Cortex of kidney (tissue), 1 donor: ENCODE measurements at places on chromosomes 1 and 21.

DNA sequence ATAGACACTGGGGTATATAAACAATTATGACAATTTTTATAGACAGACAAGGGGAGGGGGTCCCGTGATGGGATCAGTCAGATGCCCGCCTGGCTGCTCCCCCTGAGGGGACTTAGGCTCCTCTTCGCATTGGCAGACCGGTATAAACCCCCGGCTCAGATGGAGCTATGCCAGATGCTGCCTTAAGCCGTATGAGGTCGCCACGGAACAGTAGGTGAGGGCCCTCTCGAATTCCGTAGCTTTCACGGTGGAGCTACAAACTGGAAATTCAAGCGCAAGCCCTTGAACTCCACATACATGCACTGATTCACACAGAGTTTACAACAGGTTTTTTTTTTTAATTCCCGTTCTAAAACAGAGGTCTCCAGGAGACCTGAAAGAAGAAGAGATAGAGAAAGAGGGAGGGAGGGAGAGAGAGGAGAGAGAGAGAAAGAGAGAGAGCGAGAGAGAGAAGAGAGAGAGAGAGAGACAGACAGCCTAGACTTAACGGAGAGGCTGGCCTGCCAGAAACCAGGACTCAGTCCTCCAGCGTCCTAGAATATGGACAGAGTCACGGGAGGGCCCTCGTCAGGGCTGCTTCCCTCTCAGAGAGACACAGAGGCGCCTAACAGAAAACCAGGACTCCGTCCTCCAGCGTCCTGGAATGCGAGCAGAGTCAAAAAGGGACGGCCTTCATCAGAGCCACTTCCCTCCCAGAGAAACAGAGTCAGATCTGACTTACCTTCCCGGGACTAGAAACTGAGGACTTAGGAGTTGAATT, 24.4 kb upstream of the TMEM54 start:
- no peak for DNase-seq

DNA sequence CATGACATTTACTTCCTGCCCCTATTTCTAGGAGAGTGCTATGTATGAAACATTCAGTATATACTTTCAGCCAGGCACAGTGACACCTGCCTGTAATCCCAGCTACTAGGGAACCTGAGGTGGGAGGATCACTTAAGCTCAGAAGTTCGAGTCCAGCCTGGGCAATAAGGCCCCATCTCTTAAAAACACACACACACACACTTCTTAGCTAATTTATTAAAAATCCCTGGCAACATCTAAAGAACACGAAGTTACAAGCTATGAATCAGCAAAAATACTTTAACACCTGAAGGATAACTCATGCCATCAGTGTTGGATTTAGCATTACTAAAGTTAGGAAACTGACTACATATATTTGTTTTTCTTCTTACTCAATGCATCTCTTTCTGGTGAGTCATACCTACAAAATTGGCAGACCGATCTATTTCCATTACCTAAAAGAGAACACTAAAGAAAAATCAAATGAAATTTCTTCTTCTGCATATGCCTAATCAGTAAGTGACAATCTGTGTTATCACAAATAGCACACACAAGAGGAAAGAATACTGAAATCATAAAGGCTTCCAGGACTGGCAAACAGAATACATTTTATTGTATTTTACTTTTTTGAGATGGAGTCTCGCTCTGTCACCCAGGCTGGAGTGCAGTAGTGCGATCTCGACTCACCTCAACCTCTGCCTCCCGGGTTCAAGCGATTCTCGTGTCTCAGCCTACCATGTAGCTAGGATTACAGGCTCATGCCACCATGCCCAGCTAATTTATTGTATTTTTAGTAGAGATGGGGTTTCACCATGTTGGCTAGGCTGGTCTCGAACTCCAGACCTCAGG, 41.4 kb downstream of the RNF115 start:
- no peak for DNase-seq

DNA sequence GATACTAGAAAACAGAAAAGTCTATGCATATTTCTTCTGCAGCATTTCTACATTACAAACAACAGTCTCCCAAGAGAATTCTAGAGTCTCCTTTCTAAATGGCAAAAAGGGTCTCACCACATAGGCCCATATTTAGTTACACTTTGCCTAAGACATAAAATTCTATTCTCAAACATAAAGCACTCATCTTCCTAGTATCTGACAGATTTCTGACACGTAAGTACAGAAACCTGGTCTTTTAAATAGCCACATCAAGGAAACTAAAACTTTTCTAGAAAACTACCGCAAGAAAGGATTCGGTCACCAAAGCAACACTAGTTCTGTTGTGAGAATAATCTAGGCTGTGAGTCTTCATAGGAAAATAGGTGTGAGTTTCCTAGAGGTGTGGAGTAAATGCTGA, 33.6 kb upstream of the CTSK start:
- DNase-seq = no peak

GRCh38 chr1:60973668-60974067, 108.7 kb upstream of the NFIA start:
- DNase-seq = no peak

- no peak for DNase-seq
Measured at GRCh38 chr1:223750730-223751570, 38.6 kb downstream of the CAPN2 start.

DNA sequence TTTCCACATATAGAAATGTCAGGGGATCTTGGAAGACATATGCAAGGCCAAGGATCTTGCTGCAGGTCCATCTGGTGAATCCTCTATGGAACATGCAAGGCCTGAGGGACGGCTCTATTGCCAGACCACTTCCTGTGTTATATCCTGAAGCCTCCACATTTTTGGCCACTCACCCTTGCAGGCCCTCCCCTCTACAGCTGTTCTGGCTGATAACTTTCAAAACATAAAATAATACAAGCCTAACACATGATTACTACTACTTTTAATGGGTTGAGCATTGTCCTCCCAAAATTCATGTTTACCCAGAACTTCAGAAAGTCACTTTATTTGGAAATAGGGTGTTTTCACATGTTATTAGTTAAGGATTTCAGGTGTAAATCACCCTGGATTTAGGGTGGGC, 18.5 kb upstream of the LYPLAL1 start:
- DNase-seq = no peak

DNA sequence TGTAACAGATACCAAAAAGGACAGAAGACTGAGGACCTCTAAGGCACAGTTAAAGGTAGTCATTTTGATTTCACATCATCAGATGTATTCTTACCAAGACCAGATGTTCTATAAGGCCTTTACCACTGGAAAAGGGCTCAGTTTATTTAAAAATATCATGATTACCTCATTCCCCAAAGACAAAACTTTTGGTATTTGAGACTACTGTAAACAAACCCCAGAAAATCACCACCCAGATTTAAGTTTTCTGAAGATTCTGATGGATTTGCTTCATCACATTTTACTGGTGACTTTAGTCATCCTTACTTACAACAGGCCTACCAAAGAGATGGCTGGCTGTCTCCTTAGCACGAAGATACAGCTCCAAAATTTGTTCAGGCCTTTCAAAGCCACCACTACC, 8.3 kb downstream of the ENAH start:
- no peak for DNase-seq

- DNase-seq = no peak
Measured at GRCh38 chr1:206685769-206686477, 1.2 kb downstream of the MAPKAPK2 start.

DNA sequence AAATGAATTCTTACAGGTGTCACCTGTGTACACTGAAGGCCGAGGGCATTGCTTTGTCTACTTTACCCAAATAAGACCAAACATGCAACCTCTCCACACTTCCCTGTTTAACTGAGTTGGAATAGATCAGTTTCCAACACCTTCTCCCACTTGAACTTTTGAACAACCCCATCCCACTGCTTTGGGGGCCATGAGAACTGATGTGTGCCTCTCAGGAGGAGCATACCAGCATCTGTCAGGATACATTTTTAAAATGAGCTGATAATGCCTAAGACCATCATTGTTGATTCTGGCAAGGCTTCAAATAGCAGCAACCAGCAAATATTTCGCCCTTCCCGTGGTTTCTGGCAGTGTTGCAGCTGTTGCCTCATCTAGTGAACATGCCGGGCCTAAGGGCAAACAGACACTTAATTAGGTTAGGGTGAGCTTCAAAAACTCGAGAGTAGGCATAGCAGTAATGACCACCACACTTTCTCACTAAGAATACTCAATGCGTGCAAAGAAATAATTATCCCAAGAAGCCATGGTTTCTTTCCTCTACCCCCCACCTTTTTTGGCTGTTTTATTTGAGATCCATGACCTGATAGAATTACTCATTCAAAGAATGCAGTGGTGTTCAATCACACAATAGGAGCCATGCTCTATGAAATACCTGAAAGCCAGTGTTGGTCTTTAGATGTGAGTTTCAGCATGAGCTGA, 63.7 kb downstream of the MAP10 start:
- DNase-seq = no peak

- no peak for DNase-seq
Measured at GRCh38 chr1:162003830-162004215, 19.8 kb downstream of the OLFML2B start.

GRCh38 chr1:228029281-228029680, 22.5 kb downstream of the WNT3A start:
- no peak for DNase-seq

- DNase-seq = no peak
Measured at GRCh38 chr21:45769294-45769693, 125.8 kb downstream of the PCBP3 start.

- DNase-seq = no peak
Measured at GRCh38 chr1:88608139-88608943, 75.7 kb upstream of the PKN2 start.

GRCh38 chr1:44881011-44881632, 38.1 kb upstream of the PTCH2 start:
- no peak for DNase-seq

- DNase-seq = no peak
Measured at GRCh38 chr1:17097787-17098186, 21.5 kb downstream of the PADI2 start.

- DNase-seq = no peak
Measured at GRCh38 chr1:179175011-179175841, 54.3 kb downstream of the ABL2 start.

GRCh38 chr1:157090196-157090647, 9.4 kb downstream of the ETV3L start:
- no peak for DNase-seq

GRCh38 chr21:43808832-43809251, 19.5 kb downstream of the RRP1 start:
- no peak for DNase-seq

GRCh38 chr1:46315669-46316403, 12.3 kb downstream of the UQCRH start:
- DNase-seq = no peak

- DNase-seq = no peak
Measured at GRCh38 chr1:52574594-52574993, 21.7 kb upstream of the TUT4 start.

DNA sequence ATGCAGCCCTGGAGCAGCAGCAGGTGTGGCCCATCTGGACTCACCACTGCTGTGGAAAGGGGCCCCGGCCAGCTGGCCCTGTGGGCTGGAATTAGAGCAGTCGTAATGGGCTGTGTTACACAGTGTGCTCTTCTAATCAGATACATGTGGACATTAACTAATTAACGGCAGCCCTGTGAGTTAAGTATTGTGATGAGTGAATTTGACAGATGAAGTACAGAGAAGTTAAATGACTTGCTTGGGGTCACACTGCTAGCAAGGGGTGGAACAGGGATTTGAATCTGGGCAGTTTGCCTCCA, 58.6 kb downstream of the MDM4 start:
- no peak for DNase-seq

DNA sequence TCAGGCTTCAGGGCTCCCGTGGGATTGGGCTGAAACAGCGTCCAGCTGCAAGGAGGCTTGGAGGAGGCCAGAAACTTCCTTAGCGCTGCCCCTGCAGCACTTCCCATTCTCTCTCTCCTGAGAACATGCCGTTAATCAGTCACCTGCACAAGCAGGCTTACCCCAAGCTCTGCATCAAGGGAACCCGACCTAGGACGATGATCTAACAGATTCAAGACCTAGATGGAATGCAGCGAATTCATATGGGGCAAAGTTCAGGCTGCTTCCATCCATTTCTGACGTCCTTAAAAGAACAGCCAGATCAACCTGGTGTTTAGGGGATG, 114.1 kb downstream of the ERG start:
- no peak for DNase-seq

- no peak for DNase-seq
Measured at GRCh38 chr1:8661185-8662110, 156.0 kb downstream of the RERE start.

GRCh38 chr1:119294722-119295121, 73.9 kb upstream of the HAO2 start:
- no peak for DNase-seq

- DNase-seq = no peak
Measured at GRCh38 chr21:34046917-34047316, 26.5 kb upstream of the MRPS6 start.
